Activated gamma-delta T cell treated with anti-CD3 and anti-CD28 coated beads, Interleukin-2, amount 50 U/mL, for 16 hours (primary cell): ENCODE measurements at places on chromosomes 7 and 10.

DNA sequence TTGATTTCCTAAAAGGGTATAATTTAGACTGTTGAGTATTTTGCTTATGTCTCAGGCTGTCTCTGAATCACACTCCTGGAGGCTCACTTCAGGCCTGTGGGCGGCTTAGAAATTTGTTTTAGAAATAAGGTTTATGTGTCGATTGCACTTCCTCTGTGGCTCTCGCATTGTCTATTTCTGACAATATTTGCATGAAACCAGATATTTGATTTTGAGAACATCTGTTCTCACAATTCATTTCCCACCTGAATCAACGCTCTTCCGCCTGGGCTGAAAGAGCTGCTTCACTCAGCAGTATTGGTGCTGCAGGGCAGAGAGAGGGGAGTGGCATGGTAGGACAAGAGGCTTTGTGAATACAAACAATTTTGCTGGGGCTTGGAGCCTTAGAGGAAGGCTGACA lies 262.0 kb downstream of the ADRA2A start:
- no peak for DNase-seq

GRCh38 chr10:28973309-28973972 lies 296.1 kb downstream of the BAMBI start:
- DNase-seq = no peak

DNA sequence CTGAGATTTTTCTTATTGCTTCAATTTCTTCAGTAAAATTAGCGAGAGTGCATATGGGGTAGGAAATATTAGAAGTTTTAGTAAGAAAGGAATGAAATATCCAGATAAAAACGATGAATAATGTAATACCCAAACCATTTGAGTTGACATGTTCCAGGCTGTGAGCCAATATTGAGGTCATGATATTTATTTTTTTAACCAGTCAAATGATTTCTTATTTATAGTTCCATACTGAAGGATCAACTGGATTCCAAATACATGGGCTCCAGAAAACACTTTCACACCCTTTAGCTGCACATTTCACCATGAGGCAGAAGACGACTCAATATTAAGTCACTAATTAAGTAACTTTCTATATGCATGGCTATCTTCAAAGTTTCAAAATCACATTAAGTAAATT lies 312.5 kb downstream of the PPP1R3A start:
- DNase-seq = no peak

DNA sequence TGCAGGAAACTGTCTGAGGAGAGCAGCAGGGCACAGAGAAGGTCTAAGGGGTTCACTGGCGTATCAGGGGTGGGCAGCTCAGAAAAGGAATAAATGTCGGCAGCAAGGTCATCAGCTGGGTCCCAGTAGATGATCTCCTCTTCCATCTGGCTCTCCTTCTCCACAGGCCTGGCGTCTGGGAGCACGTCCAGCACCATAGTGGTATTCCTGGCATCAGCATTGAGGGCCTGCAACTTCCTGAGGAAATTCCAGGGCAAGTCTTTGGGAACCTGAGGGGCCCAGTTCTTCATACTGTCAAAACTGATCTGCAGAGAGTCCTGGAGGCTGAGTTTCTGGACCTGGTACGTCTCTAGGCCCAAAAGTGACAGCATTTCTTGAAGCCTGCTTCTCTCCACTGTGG lies 9.6 kb upstream of the MRPS24 start:
- no peak for DNase-seq

DNA sequence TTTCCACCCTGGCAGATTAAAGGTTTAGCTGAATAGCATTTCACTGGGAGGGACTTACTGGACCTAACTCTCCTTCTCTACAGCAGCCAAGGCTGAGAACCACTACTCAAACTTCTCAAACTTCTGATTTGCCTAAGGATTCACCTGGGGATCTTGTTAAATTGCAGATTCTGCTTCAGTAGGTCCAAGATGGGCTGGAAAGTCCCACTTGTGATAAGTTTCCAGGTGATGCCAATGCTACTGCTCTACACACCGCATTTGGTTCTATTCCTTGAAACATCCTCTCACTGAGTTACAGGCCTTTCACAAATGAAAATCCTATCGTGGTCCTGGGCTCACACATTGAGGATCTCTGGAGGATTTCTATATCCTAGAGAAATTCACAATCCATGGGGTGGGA lies 147.9 kb downstream of the CHCHD3 start:
- DNase-seq = no peak

DNA sequence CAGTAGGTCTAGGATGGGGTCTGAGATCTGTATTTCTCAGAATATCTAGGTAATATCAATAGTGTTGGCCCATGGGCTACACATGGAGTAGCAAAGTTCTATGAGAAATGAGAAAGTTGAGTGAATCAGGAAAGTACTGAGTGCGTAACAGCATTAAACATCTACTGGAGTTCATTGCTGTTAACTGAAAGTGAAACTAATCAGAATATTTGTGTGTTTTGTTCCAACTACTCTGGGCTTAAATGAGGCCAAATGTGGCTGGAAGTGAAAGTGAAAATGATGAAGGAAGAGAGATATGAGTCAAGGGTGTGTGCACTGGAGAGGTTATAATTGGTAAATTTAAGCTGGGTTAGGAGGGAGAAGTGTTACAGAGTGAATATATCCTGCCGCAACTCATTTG lies 46.5 kb downstream of the TMEM106B start:
- peak; percentile 17 for DNase-seq

- DNase-seq = no peak
Observed at GRCh38 chr7:148963583-148964482, 64.5 kb downstream of the PDIA4 start.

DNA sequence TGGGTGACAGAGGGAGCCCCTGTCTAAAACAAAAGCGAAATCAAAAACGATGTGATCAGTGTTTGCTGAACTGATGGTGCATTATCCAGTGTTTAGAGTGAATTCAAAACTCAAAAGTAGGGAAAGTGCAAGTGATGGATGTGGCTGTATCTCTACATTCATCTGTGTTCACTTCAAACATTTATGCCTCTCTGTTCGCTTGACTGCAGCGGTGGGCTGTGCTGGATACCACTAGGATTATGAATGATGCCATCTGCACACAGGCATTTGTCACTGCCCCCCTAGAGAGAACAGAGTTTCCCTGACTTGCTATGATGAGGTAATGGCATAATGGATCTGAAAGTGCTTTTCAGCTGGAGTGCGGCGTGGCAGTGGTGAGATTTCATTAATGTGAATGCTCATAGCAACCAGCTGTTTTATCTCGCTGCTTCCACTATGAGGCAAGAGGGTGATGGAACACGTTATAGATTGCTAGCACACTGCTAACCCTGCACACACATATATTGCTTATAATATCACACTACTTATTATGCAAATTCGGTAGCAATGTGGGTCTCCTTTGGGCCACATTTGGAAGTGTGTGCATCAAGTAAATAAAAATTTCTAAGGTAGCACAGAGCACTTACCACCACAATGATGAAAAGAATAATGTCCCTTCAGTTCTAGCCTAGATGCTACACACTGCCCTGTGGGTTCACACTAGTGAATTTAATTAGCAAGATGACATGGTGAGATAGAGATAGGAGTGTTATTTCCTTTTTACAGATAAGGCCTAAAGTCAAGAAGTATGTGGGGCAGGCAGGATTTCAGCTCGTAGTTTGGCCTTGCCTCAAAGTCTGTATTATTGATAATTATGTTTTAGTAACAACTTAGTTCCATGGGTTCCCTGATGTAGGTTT lies 164.7 kb downstream of the CAMK1D start:
- DNase-seq = no peak

- no peak for DNase-seq
Observed at GRCh38 chr7:107666790-107667189, 6.2 kb downstream of the SLC26A4 start.

- DNase-seq = no peak
Observed at GRCh38 chr10:130914367-130914766, 397.2 kb downstream of the TCERG1L start.

- DNase-seq = no peak
Observed at GRCh38 chr7:150845421-150845861, 6.9 kb upstream of the AOC1 start.

GRCh38 chr10:125333769-125334168 lies 173.4 kb upstream of the CTBP2 start:
- DNase-seq = no peak

GRCh38 chr10:5894873-5895272 lies 4.8 kb downstream of the FBH1 start:
- DNase-seq = no peak

- peak; percentile 46 for DNase-seq
Observed at GRCh38 chr7:26202019-26202990, 760 bp downstream of the CBX3 start.

DNA sequence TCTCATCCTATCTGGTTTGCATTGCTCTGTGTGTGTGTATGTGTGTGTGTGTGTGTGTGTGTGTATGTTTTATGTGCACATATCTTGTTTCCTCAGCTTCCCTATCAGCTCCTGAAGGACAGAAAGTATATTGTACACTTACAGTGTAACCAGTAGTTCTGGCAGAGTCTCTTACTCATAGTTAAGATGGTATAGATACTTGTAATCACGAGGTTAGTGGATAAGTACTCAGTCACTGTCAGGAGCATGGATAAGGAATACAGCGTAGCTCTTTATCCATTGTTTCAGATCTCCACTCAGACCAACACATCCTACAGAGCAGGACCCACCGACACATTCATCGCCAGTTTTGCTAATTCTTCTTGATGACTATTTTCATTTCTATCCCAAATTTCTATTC lies 275.0 kb downstream of the TSPAN12 start:
- DNase-seq = no peak

DNA sequence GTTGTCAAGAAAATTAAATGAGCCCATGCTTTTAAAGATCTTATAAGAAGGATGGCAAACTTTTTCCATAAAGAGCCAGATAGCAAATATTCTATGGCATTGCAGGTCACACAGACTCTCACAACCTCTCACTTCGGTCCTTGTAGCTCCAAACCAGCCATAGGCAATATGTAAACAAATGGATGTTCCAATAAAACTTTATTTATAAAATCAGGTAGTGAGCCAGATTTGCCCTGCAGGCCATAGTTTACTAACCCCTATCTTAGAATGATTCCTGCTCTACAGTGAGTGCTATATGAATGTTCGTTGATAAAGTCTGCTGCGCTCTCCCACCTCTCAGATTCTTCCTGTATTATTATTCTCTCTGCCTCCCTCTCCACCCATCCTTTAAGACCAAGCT lies 177.7 kb downstream of the KCNMA1 start:
- no peak for DNase-seq

DNA sequence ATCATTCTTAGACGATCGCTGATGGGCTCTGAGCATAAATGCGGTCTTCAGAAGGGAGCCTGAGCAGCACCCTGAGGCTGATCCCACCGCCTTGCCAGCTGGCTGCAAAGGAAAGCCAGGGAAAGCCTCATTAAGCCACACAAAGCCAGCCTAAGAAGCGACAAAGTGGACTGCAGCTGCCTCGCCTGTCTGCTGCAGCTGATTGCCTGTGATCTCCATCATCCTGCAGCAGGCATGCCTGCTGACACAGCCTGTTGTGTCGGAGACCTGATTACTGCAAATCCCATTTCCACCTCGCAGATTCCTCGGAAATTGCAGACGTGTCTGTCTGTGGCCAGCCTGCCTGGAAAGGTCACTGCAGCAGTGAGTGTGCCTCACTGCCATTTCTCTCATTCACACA lies 1087.0 kb upstream of the AUTS2 start:
- no peak for DNase-seq

DNA sequence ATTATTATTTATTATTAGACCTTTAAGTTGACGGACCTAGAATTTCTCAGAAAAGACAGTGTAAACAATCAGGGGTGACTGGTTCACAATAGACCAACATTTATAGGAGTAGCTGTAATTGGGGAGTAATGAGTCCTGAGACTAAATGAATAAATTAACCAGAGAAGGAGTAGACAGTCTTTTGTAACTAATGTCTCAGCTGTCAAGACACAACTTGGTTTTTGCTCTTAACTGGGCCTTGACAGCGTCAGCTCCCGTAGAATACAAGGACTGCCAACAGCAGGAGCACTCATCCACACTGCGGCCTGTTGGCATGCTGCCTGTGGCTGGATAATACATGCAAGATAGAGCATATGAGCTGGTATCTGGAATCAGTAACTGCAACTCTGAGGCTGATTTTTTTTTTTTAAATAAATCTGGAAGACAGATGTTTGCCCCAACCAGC lies 123.9 kb downstream of the CACNA2D1 start:
- DNase-seq = no peak

GRCh38 chr10:54372179-54372578 lies 428.9 kb downstream of the PCDH15 start:
- DNase-seq = no peak

- DNase-seq = no peak
Observed at GRCh38 chr10:52906046-52906445, 133.5 kb upstream of the MBL2 start.

DNA sequence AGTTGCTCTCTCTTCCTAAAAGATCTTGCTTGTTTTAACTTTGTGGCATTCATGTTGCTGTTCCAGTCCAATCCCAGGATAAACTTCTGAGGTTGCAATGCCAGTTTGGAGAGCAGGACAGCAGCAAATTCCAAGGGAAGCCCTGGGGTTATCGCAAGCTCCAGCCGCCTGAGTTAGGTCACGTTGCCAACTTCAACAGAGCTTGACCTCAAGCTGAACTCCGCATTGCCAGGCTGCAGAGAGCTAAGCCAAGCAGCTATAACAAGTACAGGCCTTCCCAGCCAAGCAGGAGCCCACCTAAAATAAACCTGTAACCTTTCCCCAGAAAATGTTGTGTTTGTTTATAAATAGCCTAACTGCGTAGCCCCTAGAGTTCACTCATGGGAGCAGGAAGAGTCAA lies 138.9 kb upstream of the LYZL1 start:
- DNase-seq = no peak

GRCh38 chr10:96188421-96188820 lies 58.3 kb downstream of the ZNF518A start:
- DNase-seq = no peak

- DNase-seq = no peak
Observed at GRCh38 chr7:30845426-30846135, 66.1 kb upstream of the AQP1 start.

GRCh38 chr10:47101196-47101595 lies 190.0 kb downstream of the PTPN20 start:
- DNase-seq = no peak

GRCh38 chr7:36878288-36878687 lies 154.0 kb upstream of the AOAH start:
- DNase-seq = no peak

GRCh38 chr7:104943502-104944343 lies 70.3 kb upstream of the KMT2E start:
- DNase-seq = peak; percentile 65

GRCh38 chr7:31747553-31747952 lies 60.5 kb downstream of the PPP1R17 start:
- DNase-seq = no peak

DNA sequence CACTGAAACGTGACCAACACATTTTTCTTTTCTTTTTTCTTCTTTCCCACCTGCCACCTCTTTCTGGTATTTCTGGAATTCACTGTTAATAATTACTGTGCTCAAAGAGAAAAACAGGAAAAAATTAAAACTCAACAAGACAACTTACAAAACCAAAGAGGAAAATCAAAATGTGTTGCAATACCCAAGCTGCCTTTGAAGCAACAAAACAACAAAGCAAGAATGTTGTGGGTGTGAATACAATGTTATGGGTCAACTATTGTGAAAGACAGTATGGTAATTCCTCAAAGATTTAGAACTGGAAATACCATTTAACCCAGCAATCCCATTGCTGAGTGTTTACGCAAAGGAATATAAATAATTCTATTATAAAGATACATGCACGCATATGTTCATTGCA lies 415.1 kb downstream of the GFRA1 start:
- no peak for DNase-seq
